ENCODE measurements at places on chromosomes 1 and 21.

DNA sequence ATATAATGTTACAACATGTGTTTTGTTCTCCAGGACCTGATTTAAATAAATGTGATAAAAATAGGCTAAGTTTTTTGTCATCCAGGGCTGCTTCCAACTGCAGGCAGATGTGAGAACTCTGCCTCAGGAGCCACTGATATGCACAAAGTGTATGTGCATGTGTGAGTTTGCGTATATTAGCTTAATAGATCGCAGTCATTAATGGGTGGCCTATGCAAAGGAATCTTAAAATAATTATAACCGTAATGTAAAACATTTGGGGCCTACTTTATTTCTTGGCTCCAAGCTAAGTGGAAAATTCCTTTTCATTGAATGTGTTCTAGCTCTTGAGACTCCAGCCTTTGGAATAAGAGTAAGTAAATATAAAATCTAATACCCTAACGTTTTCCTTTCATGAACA, 16.8 kb downstream of the DHX9 start:
- no peak for DNase-seq

- no peak for DNase-seq
Measured at GRCh38 chr1:218376722-218377121, 31.6 kb downstream of the TGFB2 start.

GRCh38 chr21:43277481-43278351, 108.9 kb downstream of the CRYAA start:
- no peak for DNase-seq

GRCh38 chr1:39692152-39693074, 1.2 kb upstream of the HPCAL4 start:
- no peak for DNase-seq

- no peak for DNase-seq
Measured at GRCh38 chr1:33712186-33712585, 151.7 kb upstream of the HMGB4 start.

DNA sequence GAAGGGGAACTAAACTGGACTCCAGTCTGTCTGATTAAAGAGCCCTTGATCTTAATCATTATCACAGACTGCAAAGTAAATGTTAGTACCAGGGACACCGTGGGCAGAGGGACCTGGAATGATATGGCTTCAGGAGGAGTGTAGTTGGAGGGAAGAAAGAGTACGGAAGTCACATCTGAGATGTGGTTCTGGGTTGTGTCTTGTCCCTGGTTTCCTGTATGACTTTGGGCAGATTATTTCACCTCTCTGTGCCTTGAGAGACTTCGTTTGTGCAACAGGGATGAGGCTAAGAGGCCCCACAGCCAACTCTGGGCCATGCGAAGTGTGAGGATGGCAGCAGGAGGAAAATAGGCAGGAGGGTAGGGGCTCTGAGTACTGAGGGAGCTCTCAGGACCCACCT, 76.1 kb upstream of the SLC2A1 start:
- DNase-seq = no peak

GRCh38 chr1:113488576-113489177, 98.4 kb downstream of the MAGI3 start:
- no peak for DNase-seq

GRCh38 chr1:82606546-82606945, 805.8 kb downstream of the ADGRL2 start:
- no peak for DNase-seq

DNA sequence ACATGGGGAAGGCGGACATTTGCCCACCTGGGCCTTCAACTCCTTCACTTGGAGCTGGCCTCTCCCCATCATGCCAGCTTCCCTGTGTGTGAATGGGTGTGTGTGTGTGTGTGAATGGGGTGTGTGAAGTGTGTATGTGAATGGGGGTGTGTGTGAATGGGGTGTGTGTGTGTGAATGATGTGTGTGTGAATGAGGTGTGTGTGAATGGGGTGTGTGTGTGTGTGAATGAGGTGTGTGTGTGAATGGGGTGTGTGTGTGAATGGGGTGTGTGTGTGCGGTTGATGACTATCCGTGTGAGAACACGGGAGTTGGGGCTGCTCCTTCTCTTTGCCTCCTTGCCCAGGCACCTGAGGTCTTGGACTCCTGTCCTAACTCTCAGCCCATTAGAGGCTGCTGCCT, 9.6 kb downstream of the MFSD2A start:
- DNase-seq = no peak

DNA sequence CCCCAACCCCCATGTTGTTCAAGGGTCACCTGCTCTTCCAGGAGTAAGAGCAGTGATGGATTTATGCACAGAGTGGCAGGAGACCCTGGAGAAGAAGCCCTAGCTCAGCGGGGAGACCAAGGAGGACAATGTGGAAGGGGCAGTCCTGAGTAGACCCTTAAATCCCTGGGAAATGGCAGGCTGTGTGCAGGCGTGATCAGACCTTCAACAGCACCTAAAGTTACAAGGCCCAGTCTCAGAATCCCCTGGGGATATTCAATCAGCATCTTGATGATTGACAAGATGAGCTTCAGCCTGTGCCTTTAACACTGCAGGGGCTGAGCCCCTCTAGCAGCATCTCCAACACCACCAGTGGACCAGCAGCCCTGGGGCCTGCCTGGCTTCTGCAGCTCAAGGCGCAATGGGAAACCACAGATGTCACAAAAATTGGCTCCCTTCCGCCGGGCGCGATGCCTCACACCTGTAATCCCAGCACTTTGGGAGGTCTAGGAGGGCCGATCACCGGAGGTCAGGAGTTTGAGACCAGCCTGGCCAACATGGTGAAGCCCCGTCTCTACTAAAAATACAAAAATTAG, 60.4 kb downstream of the IRF2BP2 start:
- no peak for DNase-seq

GRCh38 chr1:54777011-54777410, 12.7 kb upstream of the PARS2 start:
- no peak for DNase-seq

DNA sequence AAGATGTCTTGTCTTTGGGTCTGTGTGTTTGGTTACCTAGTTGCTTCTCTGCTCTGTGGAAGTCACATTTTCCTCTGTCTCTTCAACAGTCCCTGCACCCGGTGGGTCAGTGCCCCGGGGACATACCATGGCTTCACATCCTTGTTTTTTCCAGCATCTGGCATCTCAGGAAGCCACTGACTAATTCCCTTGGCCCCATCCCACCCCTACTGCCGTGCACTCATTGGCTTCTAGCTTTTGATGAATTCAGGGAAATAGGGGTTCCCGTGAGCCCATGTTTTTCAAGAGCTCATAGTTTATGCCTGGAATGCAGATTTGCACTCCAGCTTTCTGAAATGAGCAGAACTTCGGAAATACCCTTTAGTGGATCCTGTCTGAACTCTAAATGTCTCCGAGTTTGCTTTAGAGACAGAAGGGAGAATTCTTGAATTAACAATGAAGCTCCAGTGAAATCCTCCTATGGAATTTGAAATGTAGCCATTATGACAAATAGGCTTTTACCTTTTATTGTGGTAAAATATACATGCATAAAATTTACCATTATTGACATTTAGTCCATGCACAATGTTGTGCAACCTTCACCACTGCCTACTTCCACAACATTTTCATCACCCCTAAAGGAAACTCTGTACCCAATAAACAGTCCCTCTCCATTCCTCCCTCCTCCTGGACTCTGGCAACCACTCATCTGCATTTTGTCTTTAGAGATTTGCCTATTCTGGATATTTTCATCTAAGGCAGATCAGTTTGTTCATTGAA, 67.5 kb downstream of the CLIC6 start:
- no peak for DNase-seq

DNA sequence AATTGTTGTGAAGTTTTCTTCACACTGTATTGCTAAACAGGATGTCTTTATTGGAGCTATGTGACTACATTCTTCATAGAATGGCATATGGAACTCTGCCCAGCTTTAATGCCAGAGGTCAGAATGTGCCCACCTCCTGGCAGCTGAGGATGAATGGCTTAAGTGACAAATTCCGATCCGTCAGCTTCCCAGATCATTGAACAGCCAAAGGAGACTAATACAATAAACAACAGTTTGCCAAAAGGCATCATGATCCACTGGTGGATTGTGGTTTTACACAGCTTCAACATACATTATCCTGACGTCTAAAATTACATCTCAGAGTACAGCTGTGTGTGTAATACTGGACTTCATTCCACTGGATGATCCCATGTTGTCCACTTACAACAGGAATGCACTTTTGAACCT, 68.7 kb upstream of the C1orf105 start:
- no peak for DNase-seq

DNA sequence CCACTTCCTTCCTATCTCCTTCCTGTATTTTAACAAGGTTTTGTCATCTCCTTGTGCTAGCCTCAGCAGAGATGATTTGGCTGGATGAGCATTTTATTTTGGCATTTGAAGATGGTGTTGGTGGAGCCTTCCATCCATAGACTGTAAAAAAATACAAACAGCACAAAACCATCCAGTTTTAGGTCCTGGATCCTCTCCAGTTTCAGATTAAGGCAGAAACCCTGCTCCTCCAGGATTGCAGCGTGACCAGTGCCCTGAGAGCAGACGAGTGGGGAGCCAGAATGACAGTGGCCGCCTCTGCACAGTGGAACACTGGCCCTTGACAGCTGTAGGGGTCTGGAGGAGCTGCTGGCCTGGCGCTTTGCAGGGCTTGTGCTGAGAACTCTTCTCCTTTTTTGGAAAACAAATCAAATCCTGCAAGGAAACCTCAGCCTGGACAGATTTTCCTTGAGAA, 72.2 kb upstream of the GADD45A start:
- DNase-seq = no peak

- no peak for DNase-seq
Measured at GRCh38 chr1:160282807-160283206, 2.1 kb downstream of the PEX19 start.

- no peak for DNase-seq
Measured at GRCh38 chr1:43473463-43473862, 19.7 kb upstream of the HYI start.

GRCh38 chr1:93603601-93604000, 78.0 kb downstream of the BCAR3 start:
- no peak for DNase-seq

DNA sequence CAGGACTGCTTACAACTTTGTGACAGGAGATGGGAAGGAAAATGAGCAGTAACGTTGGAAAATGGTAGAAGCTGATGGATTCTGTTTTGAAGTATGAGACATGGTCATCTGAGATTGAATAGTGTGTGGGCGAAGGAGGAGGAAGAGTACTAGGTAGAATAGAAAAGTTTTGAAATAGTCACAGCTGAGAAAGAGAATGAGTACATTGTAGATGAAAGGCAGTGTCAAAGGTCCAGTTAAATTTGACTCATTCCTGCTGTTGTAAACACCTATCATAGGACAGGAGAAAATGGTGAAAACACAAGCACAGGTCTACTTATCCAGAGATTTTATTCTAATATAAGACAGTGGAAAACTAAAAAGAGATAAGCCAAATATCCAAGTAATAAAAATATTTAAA, 56.8 kb upstream of the CFHR3 start:
- DNase-seq = no peak

DNA sequence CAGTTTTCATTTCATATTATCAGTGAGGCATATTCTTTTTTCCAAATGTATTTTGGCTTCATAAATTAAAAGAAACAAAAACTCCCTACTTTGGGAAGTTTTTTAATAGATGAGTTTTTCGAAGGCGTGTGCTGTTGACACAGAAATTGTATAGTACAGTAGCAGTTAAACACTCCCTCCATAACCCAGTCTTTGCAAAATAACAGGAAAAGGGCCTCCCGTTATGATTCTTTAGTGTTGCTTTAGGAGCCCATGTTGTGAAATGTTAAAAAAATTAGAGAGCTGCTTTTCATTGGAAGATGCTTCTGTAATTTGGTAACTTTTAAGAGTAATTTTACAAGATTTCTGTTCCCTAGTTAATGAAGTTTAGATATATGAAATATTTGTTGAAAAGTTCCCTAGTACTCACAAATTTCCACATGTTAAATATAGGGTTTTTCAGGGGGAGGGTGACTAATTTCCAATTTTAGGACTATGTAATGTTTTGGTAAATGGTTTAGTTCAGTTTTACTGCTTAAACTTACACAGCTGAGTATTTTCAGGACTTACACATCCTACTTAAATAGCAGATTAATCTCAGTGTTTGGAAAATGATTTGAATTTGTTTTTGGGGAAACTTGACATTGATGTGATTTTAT, 2.0 kb downstream of the CAMSAP2 start:
- DNase-seq = no peak

DNA sequence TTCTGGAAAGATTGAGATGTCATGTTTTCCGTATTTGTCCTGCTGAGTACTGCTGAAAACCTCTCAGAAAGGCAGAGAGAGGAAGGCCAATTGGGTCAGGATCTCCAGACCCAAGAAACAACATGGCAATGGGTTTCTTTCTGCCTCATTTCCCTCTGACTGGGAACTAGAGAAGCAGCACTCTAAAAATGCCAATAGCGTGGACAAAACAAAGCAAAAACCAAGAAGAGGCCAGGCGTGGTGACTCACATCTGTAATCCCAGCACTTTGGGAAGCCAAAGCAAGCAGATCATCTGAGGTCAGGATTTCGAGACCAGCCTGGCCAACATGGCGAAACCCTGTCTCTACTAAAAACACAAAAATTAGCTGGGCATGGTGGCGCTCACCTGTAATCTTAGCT, 18.3 kb downstream of the TNFRSF9 start:
- DNase-seq = no peak

DNA sequence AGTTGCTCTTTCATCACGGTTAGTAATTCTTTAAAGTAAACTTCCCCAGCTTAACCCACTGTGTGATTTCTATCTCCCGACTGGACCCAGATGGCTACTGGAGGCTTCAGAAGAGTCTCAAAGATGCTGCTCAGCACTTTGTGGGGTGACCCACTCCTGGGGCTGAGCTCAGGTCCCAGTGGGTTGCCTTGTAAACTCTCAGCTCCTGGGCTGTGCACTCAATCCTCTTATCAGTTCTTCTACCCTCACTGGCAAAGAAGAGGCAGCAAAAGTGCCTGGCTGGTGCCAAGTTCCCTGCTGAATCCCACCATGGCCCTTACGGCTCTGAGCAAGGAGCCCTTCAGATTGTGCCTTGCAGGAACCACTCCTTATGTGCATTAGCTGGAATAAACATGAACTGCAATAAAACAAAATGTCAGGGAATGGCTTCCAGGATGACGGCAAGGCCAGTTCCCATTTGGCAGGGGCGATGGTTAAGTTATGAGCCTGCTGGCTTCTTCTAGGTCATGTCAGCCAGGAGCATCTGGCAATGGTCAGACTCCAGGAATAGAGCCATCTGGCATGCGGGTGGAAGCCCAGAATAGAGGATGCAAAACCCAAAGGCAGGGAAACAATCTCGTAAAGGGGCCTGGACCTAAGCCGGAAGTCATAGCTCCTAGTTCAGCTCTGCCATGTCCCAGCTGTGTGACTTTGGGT, 6.8 kb downstream of the MYOC start:
- DNase-seq = no peak

DNA sequence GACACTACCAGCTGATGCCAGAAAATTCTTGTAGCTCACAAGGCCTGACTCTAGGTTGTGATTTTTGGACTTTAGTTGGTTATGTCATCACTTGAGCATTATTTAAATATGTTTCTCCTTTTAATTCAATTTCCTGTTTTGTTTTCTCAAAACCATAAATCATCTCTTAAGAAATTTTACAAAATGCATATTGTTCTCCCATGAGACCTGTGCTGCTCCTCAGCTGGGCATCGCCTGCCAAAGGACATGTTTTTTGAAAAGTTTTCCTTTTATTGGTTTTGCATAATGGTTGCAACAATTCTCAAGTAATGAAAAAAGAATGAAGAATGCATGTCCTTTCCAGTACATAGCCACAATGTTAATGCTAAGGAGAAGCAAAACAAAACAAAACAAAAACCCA, 204.7 kb upstream of the LYPLAL1 start:
- no peak for DNase-seq
